ENCODE measurements at places on chromosomes 2 and 18.

- DNase-seq = no peak
These were observed 250.9 kb downstream of the IRS1 start for GRCh38 chr2:226548732-226549131.

- DNase-seq = no peak
These were observed 5.7 kb downstream of the GFPT1 start for GRCh38 chr2:69381337-69381737.

DNA sequence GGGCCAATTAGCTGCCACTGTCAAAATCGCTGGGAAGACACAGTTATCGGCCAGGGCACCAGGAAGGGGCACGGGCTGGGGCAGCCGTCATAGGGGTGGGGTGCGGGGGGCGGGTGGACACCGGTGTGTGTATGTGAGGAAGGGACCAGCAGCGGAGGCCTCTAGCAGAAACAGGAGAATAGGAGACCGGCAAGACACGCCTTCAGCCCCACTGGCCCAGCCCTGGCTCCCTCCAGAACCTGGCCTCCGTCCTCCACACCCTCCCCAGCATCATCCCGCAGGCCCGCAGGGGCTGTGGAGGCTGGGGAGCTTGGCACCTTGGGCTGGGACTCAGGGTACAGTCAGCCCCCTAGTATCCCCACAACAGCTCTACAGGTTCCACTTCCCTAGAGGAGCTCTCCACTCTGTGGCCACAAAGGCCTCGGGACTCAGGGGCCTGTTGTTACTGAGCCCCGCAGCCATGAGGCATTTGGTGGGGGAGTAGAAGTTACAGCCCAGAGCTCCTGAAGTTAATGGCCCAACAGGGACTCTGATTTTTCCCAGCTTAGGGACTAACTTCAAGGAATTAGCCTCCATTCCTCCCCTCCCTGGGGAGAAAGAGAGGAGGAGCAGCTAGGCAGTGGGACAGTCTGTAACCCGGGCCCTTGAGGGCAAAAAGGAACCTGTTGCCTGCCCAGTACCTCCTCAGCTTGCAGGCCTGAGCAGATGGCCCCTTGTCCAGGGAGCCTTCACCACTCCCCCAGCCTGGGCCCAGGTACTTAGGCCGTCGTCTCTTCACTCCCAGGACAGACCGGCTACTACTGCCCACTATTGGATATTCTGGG is 19.9 kb downstream of the SH2D6 start:
- no peak for DNase-seq

DNA sequence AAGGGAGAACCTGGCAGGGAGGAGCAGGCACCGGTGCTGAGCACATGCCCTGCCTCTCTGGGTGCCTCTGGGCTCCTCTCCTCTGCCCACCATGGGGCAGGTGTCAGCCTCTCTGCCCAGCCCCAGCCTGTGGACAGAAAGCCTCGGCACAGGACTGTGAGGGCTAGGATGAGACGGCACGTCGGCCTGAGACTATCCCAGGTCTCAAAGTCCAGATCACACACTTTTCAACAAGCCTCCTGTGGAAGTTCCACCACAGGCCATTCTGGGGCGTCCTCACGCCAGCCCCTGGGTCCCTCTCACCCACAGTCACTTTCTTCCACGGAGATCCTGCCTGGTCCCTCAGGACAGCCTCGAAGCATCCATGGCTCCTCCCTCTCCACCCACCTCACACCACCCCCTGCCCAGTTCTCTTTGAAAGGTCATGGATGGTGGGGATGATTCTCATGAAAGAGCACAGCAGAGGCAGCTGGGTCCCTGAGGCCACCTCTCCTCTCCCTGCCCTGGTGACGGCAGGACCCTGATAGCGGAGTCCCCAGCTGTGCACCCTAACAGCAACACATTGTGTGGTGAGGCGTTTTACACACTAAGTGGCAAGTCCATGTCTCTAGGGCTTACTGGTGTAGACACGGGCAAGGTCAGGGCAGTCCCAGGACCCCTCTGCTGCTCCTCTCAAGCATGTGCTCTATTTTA is 569.4 kb upstream of the SALL3 start:
- DNase-seq = no peak

- no peak for DNase-seq
These were observed 189.9 kb upstream of the TANK start for GRCh38 chr2:160970052-160970965.

GRCh38 chr2:129812071-129812470 is 167.4 kb upstream of the RAB6C start:
- no peak for DNase-seq

GRCh38 chr2:215143458-215143857 is 5.0 kb upstream of the ABCA12 start:
- DNase-seq = no peak

DNA sequence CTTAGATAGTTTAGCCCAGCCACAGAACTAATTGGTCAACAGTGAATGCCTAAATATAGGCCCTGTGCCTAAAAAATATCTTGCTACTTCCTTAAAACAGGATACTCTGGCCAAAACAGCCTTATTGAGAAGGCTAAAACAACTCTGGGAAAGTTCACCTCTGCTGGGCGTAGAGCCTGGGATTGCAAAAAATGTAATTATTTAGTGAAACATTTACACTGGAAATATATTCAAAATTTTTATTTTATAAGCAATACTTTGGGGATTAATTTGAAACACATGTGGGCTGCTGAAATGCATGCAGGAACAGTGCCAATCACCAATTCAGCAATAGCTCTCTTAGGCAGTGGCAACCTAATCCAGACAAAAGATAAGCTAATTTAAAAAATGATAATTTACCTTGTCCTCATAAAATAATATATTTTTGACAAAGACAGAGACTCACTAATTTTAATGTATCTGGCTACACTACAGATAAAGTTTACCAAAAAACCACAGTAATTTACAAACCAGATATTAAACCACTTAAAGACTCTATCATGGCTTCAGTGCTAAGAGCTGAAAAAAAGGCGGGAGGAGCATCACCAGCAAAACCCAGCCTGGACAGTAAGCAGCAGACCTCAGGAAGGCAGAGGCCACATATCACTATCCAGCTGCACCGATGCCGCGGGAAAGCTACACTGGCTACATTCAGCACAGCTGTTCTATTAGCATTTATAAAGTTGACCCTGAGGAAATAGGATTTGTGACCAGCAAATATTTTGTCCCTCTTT is 18.5 kb downstream of the TRAK2 start:
- no peak for DNase-seq

DNA sequence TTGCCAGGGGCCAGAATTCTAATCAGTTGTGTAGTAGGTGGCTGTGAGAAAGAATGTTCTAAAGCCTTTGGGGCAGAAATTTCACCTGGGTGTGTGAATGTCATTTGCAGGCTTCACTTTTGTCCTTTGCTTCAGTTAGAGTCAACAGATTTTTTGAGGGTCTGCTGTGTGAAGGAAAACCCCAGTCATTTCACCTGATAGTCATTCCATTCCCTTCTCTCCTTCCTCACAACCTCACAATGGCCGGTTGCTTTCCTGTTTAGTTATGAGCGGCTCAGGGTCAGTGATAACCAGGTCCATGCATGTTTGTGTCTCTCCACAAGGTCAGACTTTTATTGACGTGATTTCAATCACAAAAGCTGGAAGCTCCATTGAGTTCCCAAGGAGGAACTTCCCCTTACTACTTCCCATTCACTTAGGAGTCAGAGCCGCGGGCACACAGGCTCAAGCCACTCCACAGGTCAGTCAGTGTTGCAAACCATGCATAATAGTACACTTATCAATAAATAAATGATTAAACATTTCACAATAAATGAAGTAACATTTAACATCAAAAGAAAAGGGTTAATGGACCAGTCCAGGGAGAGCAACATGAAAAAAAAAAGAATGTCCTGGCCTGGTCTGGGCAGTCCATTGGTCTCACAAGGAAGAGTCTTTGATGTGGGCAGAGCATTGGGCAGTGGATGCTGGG is 74.3 kb downstream of the NPAS2 start:
- DNase-seq = no peak

DNA sequence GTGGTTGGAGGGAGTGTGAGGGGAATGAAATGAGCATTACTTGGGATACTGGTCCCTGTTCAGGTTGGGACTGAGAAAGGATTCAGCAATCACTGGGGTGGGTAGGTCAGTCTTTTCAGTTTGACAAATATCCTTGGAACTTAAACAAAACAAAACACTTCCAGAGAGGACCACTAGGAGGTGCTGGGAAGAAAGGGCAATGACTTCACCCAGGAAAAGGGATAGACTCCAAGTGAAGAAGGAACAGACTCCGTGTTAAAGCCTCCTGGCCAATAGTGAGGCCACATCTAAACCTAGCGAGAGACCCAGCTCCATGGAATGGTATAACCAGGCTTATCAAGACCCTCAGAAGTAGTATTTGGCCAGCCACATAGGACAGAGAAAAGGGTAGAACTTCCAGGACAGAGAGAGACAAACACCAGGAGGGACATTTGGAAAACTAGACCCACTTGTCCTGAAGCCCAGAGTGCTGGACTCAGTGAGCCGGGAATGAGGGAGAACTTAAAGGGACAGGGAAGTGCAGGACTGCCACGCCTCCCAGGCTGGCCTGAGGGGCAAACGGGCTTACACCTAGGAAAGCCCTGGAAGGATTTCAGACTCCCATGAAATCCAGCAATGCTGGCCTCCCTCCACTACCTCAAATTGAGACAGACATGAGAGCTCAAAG is 19.6 kb upstream of the KCNG3 start:
- DNase-seq = no peak

GRCh38 chr2:230947908-230948365 is 22.9 kb upstream of the GPR55 start:
- DNase-seq = no peak

GRCh38 chr18:59573962-59574361 is 123.3 kb downstream of the CCBE1 start:
- no peak for DNase-seq

Measured in NCI-H2081 treated with DMSO at 0.1 percent for 48 hours (cell line).